ENCODE measurements at places on chromosomes 4 and X. TPM values are rescaled to one million over a fixed set of nuclear protein-coding genes. Genes with fewer than 3 reads are reported as not detected.

GRCh38 chr4:106114270-106114669 lies 201.7 kb downstream of the TBCK start:
- H3K27ac ChIP-seq: no peak overlapping the region
- DNase-seq: no peak
- no peak overlapping the region for H3K4me3 ChIP-seq
- H3K4me1 ChIP-seq: no peaks in the 10 kb centered on the region
- no peaks in the 10 kb centered on the region for H3K27me3 ChIP-seq

- no peak overlapping the region for H3K27ac ChIP-seq
- no peak overlapping the region for H3K4me3 ChIP-seq
- no peak for DNase-seq
Measured at GRCh38 chrX:37652589-37653231, 32.9 kb upstream of the XK start.

DNA sequence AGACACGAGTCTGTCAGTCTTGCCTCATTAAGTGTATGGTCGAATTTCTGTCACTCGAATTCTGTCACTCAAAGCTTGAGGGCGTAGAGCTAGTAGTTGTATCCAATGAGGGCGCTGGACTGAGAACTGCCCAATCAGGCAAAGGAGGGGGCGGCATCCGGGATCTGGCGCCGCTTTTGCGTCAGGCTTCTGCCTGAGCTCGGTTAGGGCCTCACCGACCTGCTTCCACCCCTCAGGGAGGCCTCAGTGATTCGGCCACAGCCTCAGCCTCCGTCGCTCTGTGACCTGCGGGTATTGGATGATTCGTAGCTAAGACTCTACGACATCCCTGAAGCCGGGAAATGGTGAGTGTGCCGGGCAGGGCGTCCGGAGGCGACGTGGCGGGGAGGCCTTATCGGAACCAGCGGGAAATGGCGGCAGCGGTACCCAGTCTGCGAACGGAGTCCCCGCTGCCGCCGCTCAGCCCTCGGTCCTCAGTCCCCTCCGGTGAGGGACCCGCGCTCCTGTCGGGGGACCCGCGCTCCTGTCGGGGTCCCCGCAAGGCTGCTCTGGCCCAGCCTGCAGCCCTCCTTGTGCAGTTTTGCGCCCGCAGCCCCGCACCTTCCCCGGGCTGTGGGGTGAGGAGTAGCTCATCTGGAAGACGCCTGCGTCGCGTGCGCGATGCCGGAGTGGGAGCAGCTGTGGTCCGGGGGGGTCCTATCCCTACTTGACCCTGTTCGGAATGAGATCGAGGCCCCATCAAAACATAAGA lies 88.3 kb downstream of the ZNF718 start:
- DNase-seq: peak; percentile 90
- no peaks in the 10 kb centered on the region for H3K36me3 ChIP-seq
- peak overlapping the region; percentile 50 for H3K4me3 ChIP-seq
- H3K27ac ChIP-seq: peak overlapping the region; percentile 91
- H3K27me3 ChIP-seq: no peaks in the 10 kb centered on the region

DNA sequence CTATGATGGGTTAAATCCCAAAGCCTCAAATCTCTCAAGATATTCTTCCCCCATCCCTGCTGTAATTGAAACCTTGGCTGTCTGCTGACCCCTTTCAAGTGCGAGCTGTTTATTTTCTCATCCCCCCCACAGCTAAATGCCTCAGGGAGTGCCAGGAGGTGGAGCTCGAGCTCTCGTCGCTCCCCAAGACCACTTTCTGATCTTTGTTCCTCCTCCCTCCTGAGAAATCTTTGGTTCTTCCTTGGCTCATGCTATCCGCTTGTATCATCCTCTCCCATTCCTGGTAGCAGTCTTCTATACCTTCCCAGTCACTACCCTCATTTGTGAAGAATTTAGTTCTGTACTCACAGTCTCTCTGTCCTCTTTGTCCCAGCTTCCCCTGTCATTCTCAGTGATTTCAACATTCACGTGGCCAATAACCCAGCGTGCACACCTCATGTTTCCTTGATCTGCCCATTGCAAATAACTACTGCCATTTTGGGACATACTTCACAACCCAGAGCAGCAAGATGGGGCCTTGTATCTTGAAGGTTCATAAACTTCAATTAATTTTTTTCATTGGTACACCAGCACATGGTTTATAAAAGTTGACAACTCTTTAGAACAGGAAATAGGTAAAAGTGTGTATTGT lies 9.2 kb upstream of the SLC25A43 start:
- H3K27me3 ChIP-seq: no peaks in the 10 kb centered on the region
- H3K27ac ChIP-seq: no peak overlapping the region
- no peaks in the 10 kb centered on the region for H3K4me1 ChIP-seq
- no peak overlapping the region for H3K4me3 ChIP-seq

DNA sequence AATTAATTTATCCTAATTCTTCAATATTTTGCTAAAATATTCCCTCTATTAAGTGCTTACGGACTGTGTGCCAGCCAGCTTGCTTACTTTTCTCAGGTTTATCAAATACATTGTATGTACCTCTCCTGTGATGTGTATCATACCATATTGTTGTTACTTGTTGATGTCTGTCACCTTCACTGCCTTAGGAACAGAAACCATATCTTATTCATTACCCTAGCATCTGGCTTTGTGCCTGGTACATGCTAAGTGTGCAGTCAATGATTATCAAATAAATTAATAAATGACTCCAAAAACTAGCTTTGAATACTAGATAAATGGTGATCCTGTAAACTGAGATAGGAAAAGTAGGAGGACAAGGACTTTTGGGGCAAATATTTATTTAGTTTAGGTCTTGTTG lies 6.9 kb downstream of the CLCN3 start:
- DNase-seq: no peak
- H3K4me1 ChIP-seq: peaks cover 9% of the 10 kb centered on the region
- no peak overlapping the region for H3K27ac ChIP-seq
- no peak overlapping the region for H3K4me3 ChIP-seq

DNA sequence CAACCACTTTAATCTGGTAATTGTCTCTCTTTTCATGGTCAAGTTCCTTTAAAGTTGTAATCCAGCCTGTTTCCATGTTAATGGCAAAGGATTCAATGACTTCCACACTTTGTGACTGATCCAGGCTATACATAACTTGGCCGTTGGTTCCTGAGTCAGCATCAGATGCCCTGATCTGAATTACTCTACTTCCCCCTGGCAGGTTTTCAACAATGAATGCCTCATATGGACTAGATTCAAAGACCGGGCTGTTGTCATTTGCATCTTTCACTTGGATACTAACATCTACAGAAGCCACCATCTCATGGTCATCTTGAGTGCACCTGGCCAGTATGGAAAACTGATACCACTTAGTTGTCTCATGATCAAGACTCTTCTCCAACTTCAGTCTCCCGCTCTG lies 62.6 kb upstream of the MTNR1A start:
- H3K4me3 ChIP-seq: no peak overlapping the region
- H3K27ac ChIP-seq: no peak overlapping the region
- peaks cover 50% of the 10 kb centered on the region for H3K36me3 ChIP-seq
- no peaks in the 10 kb centered on the region for H3K4me1 ChIP-seq

Gene SMARCA5
- 47.1 TPM for total RNA-seq

GRCh38 chr4:39825741-39826231 lies 127.8 kb downstream of the UBE2K start:
- no peak for DNase-seq
- H3K27me3 ChIP-seq: no peaks in the 10 kb centered on the region

- no peak for DNase-seq
- H3K4me3 ChIP-seq: no peak overlapping the region
- no peaks in the 10 kb centered on the region for H3K4me1 ChIP-seq
- H3K27me3 ChIP-seq: no peaks in the 10 kb centered on the region
- H3K27ac ChIP-seq: no peak overlapping the region
- no peaks in the 10 kb centered on the region for H3K36me3 ChIP-seq
Measured at GRCh38 chr4:78354782-78355181, 196.8 kb upstream of the ANXA3 start.

DNA sequence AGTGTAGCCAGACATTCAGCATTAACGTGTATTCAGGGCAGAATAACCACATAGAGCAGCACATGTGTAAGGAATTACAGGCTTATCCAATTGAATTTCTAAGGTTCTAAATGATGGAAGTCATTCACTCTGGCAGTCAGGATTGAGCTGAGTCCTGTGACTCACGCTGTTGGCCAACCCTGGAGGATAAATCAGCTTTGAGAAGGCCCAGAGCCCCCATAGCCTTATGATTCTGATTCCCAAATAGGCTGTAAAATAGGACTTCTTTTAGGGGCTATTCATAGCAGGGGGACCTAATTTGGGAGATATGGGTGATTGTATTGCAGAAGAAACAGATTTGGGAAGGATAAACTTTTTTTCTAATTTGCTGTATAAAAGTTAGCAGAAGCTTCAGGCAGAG lies 8.1 kb upstream of the HPF1 start:
- no peak for DNase-seq
- H3K4me1 ChIP-seq: no peaks in the 10 kb centered on the region
- H3K36me3 ChIP-seq: no peaks in the 10 kb centered on the region
- H3K27me3 ChIP-seq: no peaks in the 10 kb centered on the region

DNA sequence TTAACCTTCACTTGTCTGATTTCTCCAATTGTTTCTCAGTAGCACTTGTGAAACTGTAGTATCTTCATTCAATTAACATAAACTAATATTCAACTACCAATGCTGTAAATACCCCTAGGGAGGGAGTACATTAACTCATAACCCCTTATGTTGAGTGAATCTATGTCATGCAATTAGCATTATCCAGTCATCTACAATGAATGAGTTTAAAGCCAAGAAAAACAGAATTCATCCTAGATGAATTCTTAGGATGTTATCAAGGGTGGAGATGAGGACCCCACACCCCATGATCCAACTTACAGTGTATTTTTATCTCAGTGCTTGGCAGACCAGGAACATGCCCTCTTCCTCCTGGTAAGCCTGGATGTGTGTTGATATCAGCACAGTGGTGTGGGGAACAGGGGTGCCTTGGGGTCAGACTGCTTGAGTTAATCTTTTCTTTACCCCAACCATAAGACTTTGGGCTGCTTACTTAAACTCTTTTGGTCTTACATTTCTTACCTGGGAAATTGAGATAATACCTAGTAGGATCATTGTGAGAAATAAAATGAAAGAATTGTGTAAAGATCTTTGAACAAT lies 62.1 kb upstream of the SCOC start:
- H3K4me3 ChIP-seq: no peak overlapping the region
- no peaks in the 10 kb centered on the region for H3K4me1 ChIP-seq
- H3K27me3 ChIP-seq: no peaks in the 10 kb centered on the region
- H3K36me3 ChIP-seq: no peaks in the 10 kb centered on the region

- no peak overlapping the region for H3K27ac ChIP-seq
- no peaks in the 10 kb centered on the region for H3K36me3 ChIP-seq
- H3K4me3 ChIP-seq: no peak overlapping the region
- peaks cover 3% of the 10 kb centered on the region for H3K4me1 ChIP-seq
- H3K27me3 ChIP-seq: no peaks in the 10 kb centered on the region
Measured at GRCh38 chr4:110096405-110096804, 102.0 kb downstream of the ELOVL6 start.

GRCh38 chrX:17495052-17495451 lies 120.1 kb downstream of the NHS start:
- H3K27me3 ChIP-seq: peaks cover 22% of the 10 kb centered on the region
- H3K4me1 ChIP-seq: no peaks in the 10 kb centered on the region
- H3K27ac ChIP-seq: no peak overlapping the region
- H3K4me3 ChIP-seq: no peak overlapping the region

Gene TLR6
- 5.7 TPM for total RNA-seq

Gene CWH43
- 4.2 TPM for total RNA-seq

DNA sequence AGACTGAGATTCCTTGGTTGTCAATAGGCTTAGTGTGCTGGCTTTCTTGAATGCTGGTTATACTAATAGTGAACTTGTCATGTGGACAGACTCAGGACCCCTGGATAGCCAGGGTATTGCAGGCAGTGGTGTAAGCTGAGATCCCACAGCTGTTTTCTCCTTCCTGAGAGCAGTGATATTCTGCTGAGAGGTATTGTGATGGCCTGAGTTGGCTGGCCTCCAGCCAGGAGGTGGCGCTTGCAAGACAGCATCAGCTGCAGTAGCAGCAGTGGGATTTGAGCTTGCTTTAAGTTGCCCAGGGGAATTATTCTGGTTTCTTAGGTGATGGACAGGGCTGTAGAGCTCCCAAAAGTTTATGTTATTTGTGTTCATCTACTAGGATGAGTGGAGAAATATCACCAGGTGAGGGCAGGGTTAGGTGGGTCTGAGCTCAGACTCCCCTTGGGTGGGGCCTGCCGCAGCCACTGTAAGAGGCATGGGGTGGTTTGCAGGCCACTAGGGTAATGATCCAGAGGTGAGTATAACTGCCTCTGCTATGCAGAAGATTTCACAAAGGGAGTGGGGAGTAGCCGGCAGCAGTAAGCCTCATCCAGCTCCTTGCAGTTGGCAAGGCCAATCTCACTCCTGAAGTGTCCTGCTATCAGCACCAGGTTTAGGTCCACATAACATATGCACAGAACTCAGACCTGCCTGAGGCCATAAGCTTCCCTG lies 66.2 kb downstream of the IL15 start:
- no peaks in the 10 kb centered on the region for H3K36me3 ChIP-seq
- H3K4me1 ChIP-seq: peaks cover 2% of the 10 kb centered on the region

Gene INPP4B
- 32.6 TPM for total RNA-seq

Gene SSX4B
- total RNA-seq: not detected

- H3K4me1 ChIP-seq: peaks cover 15% of the 10 kb centered on the region
- peak overlapping the region; percentile 27 for H3K27ac ChIP-seq
- H3K36me3 ChIP-seq: no peaks in the 10 kb centered on the region
- no peaks in the 10 kb centered on the region for H3K27me3 ChIP-seq
- peak overlapping the region; percentile 56 for H3K4me3 ChIP-seq
Measured at GRCh38 chrX:118495958-118496762, 545 bp downstream of the DOCK11 start.

Gene PLAC1
- total RNA-seq: 0.31 TPM

DNA sequence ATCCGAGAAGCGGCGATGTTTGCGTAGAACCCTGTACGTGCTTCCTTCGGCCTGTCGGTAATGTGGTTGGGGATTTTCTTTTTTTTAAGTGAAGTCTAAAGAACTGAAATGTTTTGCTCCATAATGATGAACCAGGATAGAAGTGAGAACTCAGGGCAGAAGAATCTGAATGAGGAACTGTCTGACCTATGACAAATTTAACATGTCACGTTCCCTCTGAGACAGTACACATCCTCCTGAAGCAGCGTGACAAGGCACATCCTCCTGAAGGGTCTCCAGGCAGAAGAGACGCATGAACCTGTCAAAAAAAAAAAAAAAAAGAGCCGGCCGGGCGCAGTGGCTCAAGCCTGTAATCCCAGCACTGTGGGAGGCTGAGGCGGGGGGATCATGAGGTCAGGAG lies 6.2 kb downstream of the CSF2RA start:
- no peak for DNase-seq
- H3K27ac ChIP-seq: no peak overlapping the region
- no peaks in the 10 kb centered on the region for H3K27me3 ChIP-seq
- no peak overlapping the region for H3K4me3 ChIP-seq
- H3K36me3 ChIP-seq: no peaks in the 10 kb centered on the region
- H3K4me1 ChIP-seq: no peaks in the 10 kb centered on the region

DNA sequence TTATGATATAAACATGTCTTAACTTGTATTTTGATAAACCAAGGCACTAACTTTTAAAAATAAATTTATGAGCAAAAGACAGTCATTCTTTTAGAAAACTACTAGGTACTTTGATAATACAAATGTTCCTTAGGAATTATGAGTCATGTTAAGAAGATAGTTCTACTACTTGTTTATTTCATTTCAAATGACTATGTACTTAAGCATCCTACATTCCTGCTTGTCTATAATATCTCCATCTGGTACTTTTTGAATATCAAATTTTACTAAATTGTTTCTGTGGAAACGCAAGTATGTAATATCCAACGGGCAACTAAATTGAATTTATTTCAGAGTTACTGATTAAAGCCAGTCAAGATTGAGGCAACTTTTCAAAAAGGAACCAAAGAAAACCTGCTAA lies 61.8 kb downstream of the CAMK2D start:
- no peak for DNase-seq
- no peaks in the 10 kb centered on the region for H3K27me3 ChIP-seq
- no peaks in the 10 kb centered on the region for H3K36me3 ChIP-seq
- H3K27ac ChIP-seq: no peak overlapping the region

Data from lung (tissue), 17 donors.